ENCODE measurements at places on chromosomes 1 and 21.

GRCh38 chr1:25036117-25036546 lies 106.1 kb upstream of the RUNX3 start:
- DNase-seq, result no peak

DNA sequence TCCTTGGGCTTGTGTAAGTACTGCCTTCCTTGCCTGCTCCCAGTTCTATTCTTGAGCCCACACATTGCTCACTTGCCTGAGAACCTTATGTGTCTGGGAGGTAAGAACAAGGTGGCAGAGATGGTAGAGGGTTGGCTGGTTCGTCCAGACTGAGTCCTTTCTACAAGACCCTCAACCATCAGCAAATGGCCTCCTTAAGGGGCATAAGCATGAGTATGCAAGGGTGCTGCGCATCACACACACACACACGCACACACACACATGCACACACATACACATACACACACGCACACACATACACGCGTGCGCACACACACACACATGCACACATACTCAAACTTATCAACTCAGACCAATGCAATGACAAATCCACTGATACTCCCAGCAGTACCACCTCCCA lies 56.9 kb downstream of the RHBG start:
- no peak for DNase-seq

GRCh38 chr1:41038110-41038509 lies 16.6 kb upstream of the SLFNL1 start:
- DNase-seq, result no peak

DNA sequence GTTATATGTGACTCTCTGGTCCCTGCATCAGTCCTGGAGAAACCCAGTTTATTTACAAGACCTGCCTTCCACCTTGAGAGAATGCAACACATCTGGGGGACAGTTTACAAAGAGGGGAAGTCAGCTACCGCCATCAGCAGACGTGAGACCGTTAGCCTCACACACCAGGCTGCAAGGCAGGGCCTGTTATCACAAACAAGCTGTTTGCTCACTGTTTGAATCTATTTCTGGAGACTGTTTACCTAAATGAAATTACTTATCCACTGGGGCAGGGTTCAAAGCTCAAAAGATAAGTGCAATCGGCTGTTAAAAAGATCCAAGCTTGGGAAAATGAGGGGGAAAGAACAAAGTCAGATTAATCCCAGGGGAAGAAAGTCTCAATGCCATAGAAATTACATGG lies 134.4 kb downstream of the ZNF281 start:
- DNase-seq, result no peak

DNA sequence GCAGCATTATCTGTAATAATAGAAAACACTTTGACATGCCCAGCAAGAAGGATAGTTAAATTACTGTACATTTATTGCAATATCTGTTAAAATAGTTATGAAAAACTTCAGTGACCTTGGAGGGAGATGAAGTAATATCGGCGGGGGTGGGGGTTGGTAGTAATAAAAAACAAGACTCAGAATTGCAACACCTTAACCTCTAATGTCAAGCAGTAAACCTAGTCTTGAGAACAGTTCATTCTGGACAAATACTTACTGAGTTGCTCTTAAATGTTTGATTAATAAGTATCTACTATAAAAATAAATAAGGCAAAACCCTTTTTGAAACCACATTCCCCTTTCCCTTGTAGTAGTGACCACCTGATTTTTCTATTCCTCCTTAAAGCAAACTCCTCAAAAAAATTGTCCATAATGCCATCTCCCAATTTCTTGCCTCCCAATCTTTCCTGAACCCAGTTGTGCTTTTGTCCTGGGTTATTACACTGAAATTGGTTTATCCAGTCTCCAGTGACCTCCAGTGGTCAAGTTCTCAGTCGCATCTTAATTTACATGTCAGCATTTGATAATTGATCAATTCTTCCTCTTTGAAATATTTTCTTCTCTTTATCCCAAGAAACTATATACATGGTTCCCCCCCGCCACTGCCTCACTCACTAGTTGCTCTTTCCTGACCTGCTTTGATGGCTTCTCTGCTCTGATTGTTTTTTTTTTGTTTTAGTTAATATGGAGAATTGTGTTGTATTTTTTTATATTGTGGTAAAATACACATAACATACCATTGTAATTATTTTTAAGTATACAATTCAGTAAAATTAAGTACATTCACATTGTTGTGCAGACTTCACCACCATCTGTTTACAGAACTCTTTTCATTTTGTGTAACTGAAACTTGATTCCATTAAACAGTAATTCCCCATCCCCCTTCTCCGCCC lies 36.8 kb downstream of the RAP1A start:
- no peak for DNase-seq

All from stimulated activated CD8-positive, alpha-beta memory T cell treated with anti-CD3 and anti-CD28 coated beads, Interleukin-2, amount 100 ng/mL, for 48 hours (primary cell).